Heart right ventricle (tissue), 16 donors: ENCODE measurements at places on chromosomes 12 and 14. TPM values are rescaled to one million over a fixed set of nuclear protein-coding genes. Genes with fewer than 3 reads are reported as not detected.

FKBP11 gene
- 12.7 TPM for polyA plus RNA-seq

ETNK1 gene
- polyA plus RNA-seq, result 17.1 TPM

HOXC4 gene
- polyA plus RNA-seq, result 0.03 TPM

FGD4 gene
- 2.6 TPM for polyA plus RNA-seq

TAPBPL gene
- 16.7 TPM for polyA plus RNA-seq

ADAM20 gene
- polyA plus RNA-seq, result 0.15 TPM

TMEM52B gene
- polyA plus RNA-seq, result 0.03 TPM

C12orf42 gene
- polyA plus RNA-seq, result not detected

KMT2D gene
- polyA plus RNA-seq, result 60.6 TPM

C1QL4 gene
- polyA plus RNA-seq, result not detected

HSPB8 gene
- polyA plus RNA-seq, result 442 TPM

HHIPL1 gene
- 0.59 TPM for polyA plus RNA-seq

GRCh38 chr12:131402781-131403396 is 308.0 kb upstream of the SFSWAP start:
- DNase-seq, result no peak

DNA sequence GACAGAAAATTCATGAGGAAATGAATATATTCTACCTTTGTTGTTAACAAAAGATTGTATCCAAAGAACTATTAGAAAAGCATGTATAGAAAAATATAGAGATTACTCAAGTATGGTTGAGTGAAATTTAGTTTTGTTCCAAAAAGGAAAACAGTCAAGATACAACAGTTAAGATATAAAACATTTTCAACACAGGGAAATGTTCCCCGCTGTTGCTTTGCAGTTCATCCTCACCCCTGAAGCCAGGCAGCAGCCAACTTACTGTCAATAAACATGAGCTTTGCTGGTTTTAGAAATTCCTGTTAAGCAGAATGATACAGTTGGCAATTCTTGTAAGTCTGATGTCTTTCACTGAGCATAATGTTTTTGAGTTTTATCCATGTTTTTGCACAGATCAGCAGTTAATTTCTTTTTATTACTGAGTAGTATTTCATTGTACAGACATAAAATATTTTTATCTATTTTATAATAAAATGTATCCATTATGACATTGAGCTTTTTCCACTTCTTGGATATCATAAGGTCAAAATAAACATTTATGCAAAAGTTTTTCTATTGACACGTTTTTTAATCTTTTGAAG is 1.2 kb upstream of the CLEC2B start:
- peak; percentile 8 for DNase-seq

DNA sequence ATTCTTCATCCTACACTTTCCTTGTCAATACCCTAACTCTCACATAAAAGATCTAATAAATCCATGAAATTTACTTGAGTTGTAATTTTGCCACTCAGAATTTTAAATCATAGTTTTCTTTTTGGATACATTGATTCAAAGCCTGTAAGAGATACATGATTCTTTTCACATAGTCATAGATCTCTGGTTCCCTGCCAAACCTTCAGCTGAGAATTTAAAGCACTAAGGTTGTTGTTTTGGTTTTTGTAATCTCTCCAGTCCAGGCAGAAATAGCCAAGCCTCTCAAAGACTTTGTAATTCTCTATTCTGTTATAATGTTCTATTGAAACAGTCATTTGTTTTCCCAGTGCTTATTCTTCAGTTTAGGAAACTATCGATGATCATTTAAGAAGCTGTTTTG is 273.9 kb downstream of the TRHDE start:
- no peak for DNase-seq

DNA sequence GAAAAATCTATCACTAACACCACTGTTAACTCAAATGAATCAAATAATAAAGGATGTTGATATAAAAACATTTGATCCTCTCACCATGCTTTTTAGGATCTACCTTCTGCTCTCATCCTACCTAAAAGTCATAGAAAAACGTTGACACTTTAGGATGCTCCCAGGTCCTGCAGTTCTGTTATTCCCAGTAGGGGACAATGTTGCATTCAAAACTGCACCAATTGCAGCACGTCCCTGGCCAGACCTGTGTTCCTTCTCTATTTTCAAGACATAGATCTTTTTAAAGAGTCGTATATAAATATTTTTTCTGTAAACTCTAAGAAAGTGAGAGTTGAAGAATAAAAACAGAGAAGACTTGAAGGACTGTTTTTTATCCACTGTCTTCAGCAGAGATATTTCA is 8.8 kb downstream of the AICDA start:
- no peak for DNase-seq

- DNase-seq, result no peak
These were observed 16.7 kb downstream of the PLEK2 start for GRCh38 chr14:67395086-67395875.

DNA sequence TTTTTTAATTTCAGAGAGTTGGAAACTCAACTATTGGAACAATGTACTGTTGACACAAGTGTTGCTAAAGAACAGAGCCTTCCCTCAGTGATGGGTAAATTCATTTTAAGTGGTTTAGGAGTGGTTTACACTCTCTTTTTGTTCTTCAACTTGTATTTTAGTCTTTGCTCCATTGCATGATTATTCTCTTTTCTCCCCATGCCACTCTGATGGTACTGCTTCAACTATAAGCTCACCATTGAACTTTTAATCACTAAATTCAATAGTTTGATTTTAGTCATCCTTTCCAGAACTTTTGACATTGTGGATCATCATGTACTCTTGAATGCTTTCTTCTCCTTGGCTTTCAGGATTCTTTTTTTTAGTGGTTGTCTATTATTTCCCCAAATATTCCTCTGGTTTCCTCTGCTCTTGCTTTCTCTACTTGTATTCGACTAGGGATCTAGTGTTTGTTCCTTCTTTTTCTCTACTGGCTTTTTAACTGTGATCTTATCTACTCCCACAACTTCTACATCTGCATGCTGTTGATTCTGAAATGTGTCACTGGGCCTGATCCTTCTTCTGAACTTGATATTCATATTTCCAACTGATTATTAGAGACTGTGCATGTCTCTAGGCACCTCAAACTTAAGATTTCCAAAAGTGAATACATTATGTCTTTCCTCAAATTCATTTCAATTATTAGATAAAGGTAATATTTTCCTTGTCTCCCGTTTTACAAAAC is 15.4 kb downstream of the ACTR10 start:
- no peak for DNase-seq

- DNase-seq, result no peak
These were observed 915.9 kb downstream of the DIO2 start for GRCh38 chr14:79295385-79295784.

DNA sequence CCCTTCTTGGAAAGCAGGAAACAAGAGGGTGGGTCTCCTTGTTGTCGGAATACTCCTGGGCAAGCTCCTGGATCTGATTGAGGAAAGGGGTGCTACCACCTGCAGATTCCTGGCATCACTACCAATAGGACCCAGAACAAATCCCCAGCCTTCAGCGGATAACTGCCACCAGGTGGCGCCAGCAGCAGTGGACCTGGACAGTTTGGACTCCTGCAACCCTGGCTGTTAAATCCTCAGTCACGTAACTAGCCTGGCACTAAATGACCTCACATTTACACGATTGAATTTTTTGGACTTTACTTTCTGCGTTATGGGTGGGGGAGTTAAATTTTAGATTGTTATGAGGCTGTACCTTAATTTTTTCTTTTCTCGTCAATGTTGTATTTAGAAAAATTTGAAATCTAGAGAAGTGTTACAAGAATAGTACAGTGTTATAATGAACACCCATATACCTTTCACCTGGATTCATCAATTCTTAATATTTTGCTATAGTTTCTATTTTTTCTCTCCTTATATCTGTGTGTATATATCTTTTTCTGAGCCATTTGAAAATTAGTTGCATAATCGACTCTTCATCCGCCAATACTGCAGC is 95.6 kb downstream of the GAS2L3 start:
- DNase-seq, result peak; percentile 43

- no peak for DNase-seq
These were observed 688 bp downstream of the C12orf71 start for GRCh38 chr12:27081668-27082111.

DNA sequence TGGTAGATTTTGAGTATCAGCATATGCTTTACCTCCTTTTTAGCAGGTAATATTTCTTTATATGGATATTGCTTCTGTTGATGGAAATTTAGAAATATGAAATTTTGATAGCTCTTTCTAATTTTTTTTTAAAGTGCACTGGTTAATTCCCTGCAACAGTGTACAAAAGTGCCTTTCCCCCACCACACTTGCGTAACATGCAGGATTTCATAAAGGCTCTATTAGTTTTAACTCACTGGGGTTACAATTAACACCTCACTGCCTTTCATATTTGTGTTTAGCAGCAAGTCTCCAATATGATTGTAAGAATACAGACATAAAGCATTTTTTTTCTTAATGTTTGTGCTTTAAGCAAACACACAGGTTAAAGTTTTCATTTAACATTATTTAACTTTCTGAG is 25.6 kb downstream of the MNAT1 start:
- DNase-seq, result no peak

DNA sequence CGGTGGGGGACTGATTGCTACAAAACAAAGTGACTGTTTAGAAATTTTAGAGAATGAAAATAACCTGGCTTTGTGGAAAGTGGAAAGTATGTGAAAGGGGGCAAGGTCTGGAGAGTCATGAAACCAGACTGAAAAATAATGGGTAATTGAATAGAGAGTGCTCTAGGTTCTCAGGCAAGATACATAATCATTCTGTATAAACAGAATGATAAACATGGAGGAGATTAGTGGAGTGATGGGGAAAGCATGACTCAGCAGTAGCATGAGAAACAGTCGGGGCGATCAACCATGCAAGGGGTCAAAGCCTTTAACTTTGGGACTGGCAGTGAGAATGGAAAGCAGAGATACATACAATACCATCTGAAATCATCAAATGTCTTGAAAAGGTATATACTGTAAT is 332.5 kb downstream of the CCER1 start:
- DNase-seq, result no peak

- no peak for DNase-seq
These were observed 91.7 kb downstream of the GALC start for GRCh38 chr14:87901236-87901635.

DNA sequence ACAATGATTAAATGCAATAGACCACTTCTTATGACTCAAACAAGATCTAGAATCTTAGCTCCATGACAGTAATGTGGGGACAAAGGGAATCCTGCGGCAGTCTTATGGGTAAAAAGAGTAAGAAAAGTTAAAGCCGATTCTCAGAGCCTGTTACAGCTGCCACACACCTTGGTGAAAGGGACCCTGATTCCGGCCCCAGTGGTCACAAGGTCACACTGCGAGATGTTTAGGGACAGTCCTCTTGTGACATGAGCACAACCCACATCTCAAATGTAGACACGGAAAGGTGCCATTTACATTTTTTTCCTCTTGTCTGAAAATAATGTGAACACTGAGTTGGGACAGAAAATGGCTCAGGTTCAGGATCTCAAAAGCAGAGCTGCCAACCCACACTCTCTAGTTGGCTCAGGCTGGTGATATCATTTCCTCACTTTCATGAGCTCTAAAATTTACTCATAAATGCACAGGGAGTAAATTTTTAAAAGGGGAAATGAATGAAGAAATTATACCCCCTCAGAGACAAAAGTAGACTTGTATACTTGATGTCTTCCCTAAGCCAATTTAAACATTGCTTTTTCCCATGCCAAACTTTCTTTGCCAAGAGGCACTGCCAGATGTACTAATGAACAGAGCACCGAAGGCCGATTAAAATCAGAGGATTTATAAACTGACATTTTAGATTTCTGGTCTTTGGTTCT is 113.1 kb upstream of the OVCH1 start:
- no peak for DNase-seq

- no peak for DNase-seq
These were observed 137.4 kb downstream of the AEBP2 start for GRCh38 chr12:19576506-19577280.

- no peak for DNase-seq
These were observed 44.9 kb downstream of the MAPKAPK5 start for GRCh38 chr12:111886662-111887545.

- DNase-seq, result no peak
These were observed 949 bp upstream of the SDR9C7 start for GRCh38 chr12:56935157-56935556.

DNA sequence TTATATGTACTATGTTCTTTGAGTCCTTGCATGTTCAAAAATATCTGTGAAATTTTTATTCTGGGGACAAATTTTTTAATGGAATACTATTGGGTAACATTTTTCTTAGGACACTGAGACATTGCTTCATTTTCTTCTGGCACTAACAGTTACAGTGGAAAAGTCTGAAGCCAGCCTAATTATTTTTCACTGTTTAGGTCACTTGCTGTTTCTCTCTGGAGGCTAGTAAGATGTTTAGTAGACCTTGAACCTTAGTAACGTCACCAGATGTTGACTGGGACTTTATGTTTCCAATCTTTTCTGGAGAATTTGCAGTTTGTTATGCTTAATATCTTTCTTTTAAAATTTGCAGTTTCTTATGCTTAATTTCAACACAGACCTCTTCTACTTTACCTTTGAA is 12.3 kb upstream of the EPYC start:
- DNase-seq, result no peak

- DNase-seq, result no peak
These were observed 44.3 kb downstream of the CDC42BPB start for GRCh38 chr14:103013028-103013427.

DNA sequence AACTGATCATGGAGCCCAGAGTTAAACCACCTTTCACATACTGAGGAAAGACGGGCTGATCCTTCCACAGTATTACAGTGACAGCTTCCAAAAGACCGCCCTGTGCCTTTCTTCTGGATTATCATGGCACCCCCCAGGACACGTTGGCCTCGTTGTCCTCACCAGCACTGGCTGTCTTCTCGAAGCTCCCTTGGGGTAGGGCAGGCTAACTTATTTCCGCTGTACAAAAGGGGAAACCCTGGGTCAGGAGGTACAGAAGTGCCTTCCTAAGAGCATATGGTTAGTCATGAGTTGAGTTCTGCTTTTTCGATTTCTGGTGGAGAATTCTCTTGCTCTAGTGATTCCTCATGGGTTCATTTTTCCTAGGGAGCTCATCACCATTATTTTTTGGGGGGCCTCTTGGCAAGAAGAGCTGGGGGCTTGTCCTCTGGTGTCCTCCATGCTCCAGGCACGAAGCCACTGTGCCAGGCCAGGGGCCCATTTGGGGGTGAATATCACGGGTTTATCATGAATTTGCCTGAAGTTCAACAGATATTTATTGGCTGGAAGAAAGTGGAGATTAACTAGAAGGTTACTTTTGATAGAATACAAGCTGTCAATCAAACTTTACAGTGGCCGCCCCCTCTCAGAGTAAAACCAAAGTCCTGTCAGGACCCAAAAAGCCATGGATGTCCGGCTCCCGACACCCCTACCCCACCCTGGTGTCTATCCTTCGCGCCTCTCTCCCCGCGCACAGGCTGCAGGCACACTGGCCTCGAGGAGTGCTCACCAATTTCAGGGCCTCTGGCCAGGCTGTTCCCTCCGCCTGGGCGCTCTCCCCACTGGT is 8.8 kb upstream of the TRAF3 start:
- DNase-seq, result no peak

DNA sequence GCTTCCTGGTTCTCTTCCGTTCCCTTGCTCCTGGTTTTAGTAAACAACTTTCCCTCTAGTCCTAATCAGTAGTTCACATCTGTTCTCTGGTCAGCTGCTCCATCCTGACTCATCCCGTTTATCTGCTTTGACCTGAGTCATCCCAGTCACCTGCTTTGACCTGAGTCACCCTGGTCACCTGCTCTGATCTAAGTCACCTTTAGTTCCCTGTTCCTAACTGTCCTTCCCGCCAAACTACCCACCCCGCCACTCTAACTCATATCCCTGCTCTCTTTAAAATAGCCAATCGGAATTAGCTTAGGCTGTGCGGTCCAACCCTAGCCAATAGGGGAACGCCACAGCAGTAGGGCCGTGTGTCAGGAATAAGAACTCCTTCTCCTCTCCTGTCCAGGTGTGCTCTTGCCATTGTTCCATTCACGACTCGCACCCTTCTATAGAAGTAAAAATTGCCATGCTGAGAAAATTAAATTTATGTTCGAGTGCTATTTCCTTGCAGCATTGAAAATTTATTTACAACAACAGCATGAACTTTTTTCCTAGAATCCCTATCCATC is 3.1 kb upstream of the ANKRD33 start:
- no peak for DNase-seq
